GM18507 (cell line): ENCODE measurements at places on chromosomes 11 and 22.

GRCh38 chr11:1546077-1546535 lies 26.0 kb downstream of the DUSP8 start:
- DNase-seq, result no peak

DNA sequence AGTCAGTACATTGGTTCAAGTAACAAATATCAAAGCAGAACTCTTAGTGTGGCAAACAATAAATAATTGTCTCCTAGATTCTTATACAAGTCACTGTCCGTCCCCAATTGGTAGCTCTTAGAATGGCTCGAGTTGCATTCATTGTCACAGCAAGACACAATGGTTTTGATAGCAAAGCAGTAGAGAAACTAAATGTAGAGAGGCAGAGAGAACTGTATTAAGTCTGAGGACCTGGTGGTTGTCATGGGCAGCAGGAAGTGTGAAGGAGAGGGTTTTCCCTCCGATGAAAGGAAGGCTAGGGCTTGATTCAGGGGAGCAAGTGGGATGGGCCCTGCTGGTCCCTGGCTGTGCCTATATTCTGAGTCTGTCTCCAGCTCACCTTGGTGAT lies 36.6 kb downstream of the RCOR2 start:
- no peak for DNase-seq

GRCh38 chr11:27658535-27659236 lies 41.6 kb downstream of the BDNF start:
- no peak for DNase-seq

DNA sequence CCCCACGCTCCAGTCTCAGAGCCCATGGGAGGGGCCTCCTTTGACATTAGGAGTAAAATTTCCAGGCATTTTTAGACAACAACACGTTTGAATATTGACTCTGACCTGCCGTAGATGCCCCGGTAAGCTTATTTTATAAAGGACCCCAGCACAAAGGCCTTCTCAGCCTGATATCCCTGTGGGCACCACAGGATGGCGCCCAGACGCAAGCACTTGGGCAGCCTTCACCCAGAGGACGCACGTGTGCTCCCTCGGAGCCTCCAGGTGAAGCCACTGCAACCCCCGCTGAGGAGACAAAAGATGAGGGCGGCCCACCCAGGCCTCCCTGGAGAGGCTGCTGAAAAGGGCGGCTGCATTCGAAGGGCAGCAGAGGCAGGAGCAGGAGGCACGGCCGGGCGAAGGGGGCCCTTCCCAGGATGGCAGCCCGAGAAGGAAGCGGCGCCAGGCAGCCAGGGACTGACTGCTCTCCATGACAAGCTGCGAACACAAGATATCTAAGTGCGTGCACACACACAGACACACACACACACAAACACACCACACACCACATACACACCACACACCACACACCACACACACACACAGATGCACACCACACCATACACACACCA lies 15.2 kb upstream of the TH start:
- no peak for DNase-seq
